Spinal cord (tissue), 10 donors: ENCODE measurements at places on chromosomes 7 and 10.

GRCh38 chr7:64630496-64630895, 35.4 kb upstream of the ZNF107 start:
- no peak for DNase-seq

- DNase-seq, result no peak
Measured at GRCh38 chr7:116417593-116418345, 81.8 kb upstream of the CAV2 start.

DNA sequence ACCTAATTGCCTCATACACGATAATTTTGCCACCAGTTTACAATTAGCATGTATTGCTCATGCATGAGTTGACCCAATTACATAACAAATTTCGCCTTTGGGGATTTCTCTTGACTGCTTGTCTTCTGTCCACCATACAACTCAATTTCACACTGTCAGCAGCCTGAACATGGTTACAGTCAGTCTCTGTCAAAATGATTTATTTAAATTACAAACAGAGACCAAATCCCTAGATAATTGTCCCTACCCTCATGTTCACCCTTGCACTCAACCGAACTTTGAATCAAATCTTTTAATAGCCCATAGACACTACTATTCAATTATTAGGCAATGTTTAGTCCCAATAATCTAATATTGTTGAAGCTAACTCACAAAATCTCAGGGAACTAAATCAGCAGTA, 59.7 kb upstream of the NEBL start:
- no peak for DNase-seq

DNA sequence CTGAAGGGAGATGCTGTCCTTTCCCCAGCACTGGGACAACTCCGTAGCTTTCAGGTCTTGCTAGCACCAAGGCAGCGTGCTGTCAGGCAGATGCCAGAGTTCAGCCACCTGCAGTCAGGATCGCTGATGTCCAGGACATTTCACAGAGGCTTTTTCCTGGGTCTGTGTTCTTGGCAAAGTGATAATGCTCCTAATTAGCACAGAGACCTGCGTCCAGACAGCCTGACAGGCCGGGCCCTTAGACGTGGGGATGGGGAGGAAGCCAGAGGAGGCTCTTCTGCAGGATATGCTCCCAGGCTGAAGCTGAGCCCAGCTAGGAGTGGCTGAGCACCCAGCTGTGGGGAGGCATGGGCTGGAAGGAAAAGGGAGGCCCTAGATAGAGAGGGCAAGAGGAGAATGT, 82.5 kb upstream of the TBX20 start:
- no peak for DNase-seq

DNA sequence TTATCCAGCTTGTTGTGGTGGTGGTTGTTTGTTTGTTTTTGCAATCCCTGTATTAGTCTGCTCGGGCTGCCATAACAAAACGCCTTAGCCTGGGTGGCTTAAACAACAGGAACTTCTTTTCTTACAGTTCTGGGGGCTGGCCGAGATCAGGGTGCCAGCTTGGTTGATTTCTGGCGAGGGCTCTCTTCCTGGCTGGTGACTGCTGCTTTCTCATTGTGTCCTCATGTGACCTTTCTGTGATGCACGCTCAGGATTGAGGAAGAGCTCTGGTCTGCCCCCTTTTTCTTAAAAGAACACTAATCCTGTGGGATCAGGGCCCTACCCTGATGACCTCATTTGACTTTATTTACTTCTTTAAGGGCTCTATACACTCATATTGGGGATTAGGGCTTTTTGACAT, 107.1 kb upstream of the NRP1 start:
- DNase-seq, result no peak

GRCh38 chr7:147013825-147014224, 897.2 kb downstream of the CNTNAP2 start:
- DNase-seq, result peak; percentile 47

DNA sequence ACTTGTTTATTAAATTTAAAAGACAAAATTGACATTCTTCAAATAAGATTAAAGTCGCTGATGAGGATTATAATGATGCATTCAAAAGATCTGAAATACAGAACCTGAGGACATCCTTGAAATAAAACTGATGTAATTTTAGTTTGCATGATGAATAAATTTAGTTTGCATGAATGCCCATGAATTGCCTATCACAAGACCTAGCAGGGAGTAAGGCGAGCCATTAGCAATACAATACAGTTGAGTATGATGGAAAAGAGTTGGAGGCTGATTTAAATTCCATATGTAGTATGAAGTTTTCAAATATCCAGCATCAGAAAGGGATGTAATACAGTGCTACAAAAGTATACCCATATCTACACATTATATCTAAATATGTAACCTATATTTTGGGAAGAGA, 321.3 kb downstream of the CACNA2D1 start:
- no peak for DNase-seq

- DNase-seq, result no peak
Measured at GRCh38 chr7:105652359-105652993, 71.2 kb upstream of the EFCAB10 start.

DNA sequence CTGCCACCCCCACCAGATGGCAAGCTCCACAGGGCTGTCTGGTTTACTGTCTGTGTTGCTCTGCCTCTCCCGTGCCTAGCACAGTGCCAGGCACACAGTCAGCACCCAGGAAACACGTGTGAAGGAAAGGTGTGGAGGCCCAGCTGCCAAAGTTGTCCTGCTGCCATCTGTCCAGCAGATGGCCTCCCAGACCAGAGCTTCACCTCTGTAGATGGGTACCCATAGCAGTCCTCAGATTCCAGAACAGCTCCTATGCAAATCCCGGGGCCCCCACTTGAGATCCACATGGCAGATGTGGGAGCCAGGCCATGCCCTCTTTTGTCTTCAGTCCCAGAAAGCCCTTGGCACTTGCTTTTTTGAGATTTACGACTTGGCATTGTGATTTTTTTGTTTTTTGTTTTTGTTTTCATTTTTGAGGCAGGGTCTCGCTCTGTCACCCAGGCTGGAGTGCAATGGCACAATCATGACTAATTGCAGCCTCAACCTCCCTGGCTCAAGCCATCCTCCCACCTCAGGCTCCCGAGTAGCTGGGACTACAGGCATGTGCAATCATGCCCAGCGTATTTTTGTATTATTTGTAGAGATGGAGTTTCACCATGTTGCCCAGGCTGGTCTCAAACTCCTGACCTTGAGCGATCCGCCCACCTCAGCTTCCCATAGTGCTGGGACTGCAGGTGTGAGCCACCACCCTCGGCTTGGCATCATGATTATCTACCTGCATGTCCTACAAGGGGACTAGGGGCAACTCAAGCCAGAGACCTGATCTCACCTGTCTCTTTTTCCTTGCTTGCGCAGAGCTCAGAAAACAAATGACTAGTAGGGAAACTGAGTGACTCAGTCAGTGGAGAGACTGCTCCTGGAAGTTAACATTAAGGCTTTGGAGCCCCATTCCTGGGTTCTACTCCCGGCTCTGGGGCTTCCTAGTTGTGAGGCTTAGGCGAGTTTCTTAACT, 16.9 kb upstream of the PALD1 start:
- DNase-seq, result peak; percentile 76

DNA sequence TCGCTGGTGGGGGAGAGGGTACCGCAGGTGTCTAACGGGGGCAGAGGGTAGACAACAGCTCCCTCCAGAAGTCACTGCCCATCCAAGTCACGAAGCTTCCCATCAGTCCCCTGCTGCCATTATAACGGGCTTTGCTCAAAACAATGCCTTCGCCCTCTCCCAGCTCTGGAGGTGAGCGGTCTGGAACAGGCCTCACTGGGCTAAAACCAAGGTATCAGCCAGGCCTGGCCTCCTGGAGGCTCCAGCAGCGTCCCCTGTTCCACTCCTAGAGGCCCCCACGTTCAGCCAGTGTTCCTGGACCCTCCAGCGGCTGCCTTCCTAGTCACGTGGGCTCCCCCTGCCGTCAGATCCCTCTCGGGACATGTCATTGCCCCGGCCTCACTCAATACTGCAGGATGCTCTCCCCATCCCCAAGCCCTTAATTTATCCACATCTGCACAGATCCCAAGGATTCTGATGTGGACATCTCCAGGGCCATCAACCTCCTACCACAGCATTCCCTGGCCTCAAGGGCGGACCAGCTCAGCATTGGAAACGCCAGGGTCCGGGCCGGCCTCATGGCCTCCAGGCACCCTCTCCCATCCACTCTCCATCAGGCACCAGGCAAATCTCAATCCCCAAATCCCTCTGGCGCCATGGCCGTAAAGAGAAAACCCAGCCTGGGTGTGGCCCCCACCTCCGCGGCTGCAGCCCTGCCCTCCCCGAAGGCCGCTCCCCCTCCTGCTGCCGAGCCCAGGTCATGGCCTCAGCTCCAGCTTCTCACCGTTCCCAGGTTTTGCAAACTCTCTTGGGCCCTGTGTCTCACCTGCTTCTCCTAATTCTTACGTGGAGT, 104.1 kb upstream of the FAM20C start:
- DNase-seq, result no peak

GRCh38 chr7:100585511-100586265, at the start of gene LRCH4:
LRCH4 (minus strand) TSS chr7:100586129; CDS start chr7:100586100, 29 bp downstream.
- DNase-seq, result no peak

- DNase-seq, result no peak
Measured at GRCh38 chr7:140940898-140941297, 16.2 kb upstream of the BRAF start.

DNA sequence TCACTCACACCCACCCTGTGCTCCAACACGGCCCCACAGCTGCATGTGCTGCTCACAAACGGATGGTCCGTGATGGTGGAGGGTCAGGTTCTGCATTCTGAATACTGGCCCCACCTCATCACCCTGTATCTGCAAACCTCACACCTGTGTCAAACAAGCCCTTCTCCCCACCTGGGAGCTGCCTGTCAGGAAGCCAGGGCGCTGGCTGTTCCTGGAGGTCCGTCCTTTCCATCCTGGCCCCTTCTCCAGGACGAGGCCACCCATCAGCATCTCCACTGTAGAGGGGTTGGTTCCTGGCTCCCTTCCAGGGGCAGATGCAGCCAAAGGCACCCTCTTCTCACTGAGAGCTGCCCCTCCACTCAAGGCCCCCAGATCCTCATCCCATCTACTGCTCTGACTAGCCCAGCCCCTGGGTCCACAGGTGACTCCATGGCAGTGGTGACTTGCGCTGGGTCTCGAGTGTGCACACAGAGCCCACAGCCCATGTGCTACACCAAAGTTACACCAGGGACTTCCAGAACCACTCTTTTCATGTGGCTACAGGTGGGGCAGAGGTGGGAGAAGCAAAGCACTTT, 229.4 kb downstream of the TNS3 start:
- DNase-seq, result no peak

DNA sequence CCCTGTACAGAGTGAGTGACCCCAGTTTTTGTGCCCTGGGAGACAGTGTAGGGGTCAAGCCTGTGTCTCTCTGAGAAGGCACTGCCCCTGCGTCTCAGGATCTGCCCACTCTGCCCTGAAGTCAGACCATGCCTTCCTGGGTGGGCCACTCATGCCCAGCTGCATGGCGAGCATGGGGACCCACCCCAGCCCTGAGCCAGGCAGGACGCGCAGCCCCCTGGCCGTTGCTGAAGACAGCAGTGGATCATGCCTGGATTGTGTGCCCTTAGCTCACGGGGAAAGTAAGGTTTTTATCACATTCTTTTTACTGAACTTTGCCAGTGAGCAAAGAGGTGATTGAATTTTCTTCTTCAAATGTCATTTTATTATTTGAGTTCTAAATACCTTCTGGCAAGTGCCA, 66.2 kb downstream of the WDR37 start:
- DNase-seq, result no peak

- no peak for DNase-seq
Measured at GRCh38 chr7:155665079-155665956, 20.9 kb downstream of the RBM33 start.

DNA sequence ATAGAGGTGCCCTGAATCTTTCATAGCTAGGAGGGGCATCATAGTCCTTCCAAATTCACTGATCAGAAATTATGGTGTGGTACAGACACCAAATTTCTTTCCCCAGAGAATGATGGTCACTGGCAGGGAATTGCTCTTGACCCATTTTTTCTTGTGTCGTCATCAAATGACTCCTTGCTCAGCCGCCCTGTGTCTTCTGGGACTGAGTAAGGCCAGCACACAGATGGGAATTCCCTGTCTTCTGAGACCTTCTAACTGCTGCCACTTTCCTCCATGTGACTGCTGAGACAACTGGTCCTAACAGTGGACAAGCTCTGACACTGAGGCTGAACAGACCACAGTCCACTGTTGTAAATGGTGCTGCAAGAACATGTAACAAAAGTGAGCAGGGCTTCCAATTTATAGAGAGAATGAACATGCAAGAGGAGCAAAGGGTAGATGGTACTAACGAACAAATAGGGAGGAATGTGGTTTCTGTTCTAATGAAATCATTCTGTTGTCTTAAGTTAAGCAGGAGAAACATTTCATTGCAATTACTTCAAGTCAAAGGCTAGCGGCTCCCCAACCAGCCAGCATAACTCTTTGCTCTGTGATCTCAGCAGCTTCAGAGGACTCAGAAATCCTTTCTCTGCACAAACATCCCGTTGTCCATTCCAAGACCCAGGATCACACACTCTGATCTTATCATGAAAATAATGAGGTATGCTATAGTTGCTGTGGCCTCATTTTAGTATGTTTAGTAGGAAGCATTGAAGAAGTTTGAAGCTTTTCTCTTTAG, 235.9 kb upstream of the PRSS1 start:
- no peak for DNase-seq

- DNase-seq, result no peak
Measured at GRCh38 chr7:43591558-43592180, 8.8 kb downstream of the STK17A start.

DNA sequence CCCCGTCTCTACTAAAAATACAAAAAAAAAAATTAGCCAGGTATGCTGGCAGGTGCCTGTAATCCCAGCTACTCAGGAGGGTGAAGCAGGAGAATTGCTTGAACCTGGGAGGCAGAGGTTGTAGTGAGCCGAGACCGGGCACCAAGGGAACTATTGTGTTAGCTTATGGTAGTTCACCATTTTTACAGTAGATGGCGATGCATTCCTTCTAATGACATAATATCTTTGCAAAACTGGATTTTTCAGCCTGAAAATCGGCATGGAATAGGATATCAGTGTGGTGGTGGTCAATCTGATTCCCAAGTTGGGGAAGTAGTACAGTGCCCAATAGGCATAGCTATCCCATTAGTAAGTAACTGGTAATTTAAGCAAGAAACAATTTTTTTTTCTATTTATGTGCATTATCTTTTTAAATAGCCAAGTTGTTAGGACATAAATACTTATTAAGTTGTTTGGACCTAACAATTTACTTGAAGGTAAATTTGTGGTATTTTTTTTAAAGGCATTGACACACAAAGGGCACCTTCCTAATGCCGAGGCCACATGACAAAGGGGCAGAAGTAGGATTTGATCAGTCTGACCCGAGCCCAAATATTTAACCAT, 17.6 kb upstream of the IMPDH1 start:
- peak; percentile 54 for DNase-seq

DNA sequence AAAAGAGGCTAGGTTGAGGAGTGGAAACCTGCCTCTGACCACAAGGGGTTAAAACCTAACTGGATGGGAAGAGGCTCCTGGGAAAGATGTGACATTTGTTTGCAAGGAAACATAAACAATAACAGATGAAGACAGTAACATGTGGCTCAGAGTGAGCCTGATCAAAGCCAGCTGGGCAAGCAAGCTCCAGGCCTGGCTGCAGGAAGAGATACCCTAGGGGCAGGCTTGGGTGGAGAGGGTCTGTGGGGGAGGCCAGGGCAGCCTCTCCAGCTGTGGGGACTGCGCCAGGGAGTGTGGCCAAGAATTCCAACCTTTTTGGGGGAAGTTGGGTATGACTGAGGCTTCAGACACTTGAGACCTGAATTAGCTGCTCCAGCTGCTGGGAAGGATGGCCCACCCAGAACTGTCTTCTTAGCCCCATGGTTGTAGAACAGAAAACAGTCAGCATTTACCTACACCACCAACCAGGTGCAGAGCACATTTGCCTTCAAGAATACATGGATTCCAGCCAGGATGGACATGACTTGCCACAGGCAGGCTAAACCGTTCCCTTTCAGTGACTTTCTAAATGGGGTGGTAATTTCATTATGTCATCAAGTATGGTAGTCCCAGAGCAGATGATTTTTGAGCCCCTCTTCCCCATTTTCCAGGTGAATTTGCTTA, 10.4 kb upstream of the FAM170B start:
- DNase-seq, result no peak
